ENCODE measurements at places on chromosomes 11 and 22.

- DNase-seq: no peak
Observed at GRCh38 chr22:38417252-38418060, 37.5 kb downstream of the KCNJ4 start.

DNA sequence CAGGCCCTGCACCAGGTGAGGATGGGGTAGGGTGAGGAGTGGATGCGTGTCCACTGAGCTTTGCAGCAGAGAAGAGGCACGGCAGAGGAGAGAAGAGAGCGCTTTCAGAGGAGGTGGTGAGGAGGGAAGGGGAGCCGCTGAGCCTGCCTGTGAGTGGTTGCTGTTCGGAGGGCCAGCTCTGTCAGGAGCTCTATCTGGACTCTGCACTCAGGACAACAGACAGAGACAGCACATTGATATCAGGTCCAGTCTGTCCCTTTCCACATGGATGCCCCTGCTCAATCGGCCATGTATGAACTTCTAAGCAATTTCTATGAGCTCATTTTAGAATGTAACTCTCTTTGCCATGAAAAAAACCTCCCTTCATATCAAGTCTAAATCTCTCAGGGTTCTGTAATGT, 158.6 kb downstream of the KIRREL3 start:
- DNase-seq: no peak

DNA sequence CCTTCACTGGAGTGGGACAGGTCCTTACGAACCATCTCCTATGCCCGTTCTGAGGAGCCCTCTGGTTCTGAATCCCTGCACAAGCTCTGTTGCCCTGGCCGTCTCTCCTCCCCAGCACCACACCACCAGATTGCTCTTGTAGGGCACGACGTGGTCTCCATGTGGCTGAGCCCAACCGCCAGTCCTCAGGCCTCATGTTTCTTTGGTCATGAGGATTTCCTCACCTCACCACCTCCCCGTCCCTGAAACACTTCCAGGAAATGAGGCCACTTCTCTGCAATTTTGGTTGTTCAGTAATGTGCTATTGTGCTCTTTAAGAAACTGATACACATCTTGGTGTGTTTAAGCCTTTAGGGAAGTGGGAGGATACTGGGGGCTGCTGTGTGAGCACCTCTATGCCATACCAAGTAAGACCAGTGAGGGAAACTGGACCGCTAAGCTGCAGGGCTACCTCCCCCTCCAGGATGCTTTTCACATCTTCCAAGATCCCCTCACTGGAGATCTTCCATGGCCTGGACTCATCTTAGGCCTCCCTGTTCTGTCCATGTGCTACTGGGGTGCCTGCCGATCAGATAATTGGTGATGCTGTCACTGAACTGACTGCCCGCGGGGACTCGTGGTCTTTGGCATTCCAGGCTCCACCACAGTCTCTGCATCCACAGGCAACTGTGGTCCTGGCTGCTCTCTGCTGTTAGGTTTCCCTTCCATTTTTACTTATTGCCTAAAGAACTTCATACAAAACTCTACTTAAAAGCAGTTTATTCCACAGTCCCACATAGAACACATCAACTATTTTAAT, 21.9 kb downstream of the DRICH1 start:
- no peak for DNase-seq

GRCh38 chr11:104451197-104451893, 287.4 kb upstream of the PDGFD start:
- no peak for DNase-seq

DNA sequence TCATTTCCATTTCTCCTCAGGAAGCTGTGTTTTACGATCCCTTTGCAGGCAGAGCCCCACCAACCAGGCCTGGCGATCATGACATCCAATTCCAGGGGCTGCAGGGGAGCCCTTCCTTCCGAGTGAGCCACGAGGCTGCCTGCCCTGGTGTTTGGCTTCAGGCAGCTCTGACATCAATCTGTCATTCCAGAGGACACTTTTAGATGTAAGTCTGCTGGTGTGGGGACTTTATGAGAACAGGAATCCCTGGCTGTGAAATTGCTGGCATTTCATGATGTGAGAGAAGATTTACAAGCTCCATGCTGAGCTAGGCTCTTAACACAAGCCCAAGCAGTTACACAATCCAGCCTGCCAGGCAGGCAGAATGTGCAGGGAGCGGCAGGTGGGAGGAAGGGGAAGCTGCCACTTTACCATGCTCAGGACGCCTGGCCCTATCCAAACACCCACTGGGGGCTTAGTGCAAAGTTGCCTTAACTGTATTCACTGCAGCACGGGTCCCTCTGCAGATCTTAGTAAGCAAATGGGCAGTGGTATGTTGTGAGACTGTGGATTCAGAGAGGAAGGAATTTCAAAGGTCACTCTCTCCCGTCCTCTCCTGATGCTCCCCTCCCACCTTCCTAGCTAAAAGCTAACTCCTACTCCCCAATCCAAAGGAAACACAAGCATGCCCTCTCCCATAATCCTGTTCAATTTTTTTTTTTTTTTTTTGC, 43.4 kb upstream of the MICAL2 start:
- peak; percentile 37 for DNase-seq

GRCh38 chr11:68469642-68470041, 9.1 kb downstream of the PPP6R3 start:
- no peak for DNase-seq

GRCh38 chr11:131274233-131274632, 96.2 kb upstream of the NTM start:
- no peak for DNase-seq

DNA sequence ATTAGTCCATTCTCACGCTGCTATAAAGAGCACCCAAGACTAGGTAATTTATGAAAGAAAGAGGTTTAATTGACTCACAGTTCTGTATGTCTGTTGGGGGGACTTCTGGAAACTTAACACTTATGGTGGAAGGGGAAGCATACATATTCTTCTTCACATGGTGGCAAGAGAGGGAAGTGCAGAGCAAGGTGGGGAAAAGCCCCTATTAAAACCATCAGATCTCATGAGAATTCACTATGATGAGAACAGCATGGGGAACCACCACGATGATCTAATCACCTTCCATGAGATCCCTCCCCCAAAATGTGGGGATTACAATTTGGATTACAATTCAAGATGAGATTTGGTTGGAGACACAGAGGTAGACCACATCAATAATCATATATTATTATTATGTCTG, 25.7 kb downstream of the CEP57 start:
- DNase-seq: no peak

GRCh38 chr11:64802370-64803157, 450 bp downstream of the MAP4K2 start:
- no peak for DNase-seq

DNA sequence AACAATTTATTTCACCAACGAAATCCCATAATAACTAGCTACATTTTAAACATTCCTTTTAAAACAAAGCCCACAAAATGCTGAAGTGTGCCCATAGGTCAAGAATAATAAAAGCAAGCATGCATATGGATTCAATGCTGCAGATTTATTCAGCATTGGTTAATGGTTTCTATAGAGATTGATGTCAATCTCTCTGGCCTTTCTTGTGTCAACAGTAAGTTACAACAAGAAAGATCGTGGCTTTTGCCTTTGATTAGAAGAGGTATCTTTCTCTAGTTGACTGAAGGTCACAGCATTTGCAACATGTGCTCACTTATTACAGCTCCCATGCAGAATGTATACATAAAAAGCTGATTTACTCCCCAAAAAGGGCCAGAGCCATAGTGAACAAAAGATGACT, 1.4 kb upstream of the SOX6 start:
- DNase-seq: no peak

- no peak for DNase-seq
Observed at GRCh38 chr11:72972496-72973128, 158.4 kb downstream of the ATG16L2 start.

DNA sequence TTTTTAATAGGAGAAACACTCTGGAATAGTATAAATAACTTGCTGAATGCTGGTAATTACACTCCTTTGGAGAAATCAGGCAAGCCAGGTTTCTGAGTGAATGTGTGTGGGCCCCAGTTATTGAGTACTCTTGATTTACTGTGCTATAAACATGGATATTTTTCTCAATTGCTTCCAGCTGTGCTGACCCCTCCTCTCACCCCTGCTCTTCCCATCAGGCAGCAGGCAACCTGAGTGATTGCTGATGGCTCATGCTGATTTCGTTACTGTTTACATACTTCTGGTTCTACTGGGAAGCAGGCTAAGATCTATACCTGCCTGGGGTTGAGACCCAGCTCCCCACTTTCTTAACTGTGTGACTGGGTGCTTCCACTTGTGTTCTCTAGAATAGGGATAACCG, 68.5 kb downstream of the DHCR7 start:
- DNase-seq: no peak

DNA sequence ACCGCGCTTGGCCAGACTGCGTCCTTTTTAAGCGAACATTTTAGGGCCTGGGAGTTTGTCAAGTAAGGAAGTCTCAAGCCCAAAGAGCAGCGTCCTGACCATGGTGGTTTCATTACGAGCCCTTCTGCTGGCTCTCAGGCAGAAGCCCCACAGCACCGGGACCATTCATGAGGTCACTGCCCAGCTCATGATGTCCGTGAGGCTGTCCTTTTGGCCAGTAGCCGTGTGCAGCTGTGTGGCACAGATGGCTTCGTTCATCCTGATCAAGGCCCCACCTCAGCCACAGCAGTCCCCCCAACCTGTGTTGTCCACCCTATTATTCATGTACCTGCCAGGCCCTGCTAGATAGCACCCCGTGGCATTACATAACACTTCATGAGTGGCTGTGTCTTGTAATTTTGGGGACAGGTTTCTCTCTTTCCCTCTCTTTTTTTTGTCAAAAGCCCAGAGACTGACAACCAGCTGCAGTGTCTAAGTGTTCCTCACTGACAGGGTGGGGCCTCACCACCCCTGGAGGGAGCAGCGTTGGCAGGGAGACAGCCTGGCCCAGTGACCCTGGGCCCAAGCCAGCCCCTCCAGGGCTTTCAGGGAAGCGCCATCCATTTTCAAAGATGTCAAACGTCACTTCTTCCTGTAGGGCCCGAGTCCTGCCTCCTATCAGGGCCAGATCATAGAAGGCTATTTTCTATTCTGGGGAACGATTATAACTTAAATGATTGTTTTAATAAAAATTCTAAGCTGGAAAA, 21.8 kb upstream of the CABP7 start:
- no peak for DNase-seq

- no peak for DNase-seq
Observed at GRCh38 chr11:108768370-108768769, 103.5 kb downstream of the DDX10 start.

GRCh38 chr22:42296381-42296853, 26.0 kb upstream of the TCF20 start:
- DNase-seq: no peak

DNA sequence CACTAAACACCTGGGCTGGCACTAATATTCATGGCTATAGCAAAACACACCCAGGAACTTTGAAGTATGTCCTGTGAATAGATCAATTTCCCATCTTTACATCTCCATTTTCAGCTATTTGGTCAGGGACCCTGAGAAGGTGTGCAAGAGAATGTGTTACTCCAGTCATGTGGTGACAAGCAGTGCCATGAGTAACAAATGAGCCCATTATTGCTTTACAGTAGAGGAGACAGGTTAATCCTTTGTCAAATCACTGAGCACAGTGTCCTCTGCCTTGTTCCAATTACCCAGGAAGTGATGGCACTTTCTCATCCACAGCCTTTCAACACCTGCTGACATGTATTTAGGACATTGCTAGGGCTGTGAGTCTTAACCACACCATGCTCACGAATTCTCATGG, 664.8 kb upstream of the API5 start:
- DNase-seq: no peak

- DNase-seq: no peak
Observed at GRCh38 chr11:7484645-7485044, 661 bp upstream of the OLFML1 start.

DNA sequence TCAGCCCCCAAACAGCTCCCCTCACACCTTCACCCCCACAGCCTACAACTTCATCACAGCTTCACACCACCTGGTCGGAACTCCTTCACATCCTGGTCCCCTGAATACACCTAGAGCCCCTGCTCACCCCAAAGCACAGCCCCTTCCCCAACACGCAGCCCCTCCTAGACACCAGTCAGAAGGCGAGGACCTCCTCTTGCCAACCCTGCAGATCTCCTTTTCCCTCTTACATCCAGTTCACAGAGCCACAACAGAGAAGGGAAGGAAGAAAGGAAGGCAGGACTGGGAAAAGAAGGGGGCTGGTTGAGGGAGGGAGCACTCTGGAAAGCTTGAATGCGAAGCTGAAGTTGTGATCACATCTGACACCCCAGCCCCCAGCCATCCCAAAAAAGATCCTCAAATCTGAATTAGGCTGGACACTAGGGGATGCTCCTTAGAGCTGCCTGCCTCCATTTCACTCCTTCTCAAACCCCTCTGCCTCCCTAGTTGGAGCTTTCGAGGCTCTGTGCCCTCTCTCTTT, 629 bp downstream of the CCKBR start:
- DNase-seq: no peak

DNA sequence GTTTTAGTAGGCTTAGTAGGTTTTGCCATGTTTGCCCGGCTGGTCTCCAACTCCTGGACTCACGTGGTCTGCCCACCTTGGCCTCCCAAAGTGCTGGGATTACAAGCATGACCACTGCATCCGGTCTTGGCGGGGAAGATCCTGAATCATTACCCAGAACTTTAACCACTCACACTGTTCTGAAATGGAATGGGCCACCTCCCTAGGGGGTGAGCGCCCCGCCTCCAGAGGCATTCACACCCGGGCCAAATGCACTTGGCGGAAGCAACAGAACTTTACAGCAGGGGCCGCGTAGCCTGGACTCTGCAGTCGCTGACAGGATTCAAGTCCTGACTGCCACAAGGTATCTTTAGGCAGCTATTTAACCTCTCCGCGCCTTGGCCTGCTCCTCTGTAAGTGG, 5.4 kb downstream of the CCDC86 start:
- no peak for DNase-seq

- no peak for DNase-seq
Observed at GRCh38 chr11:70462818-70463477, 64.6 kb downstream of the CTTN start.

- DNase-seq: no peak
Observed at GRCh38 chr22:32775957-32776356, 25.5 kb upstream of the TIMP3 start.

DNA sequence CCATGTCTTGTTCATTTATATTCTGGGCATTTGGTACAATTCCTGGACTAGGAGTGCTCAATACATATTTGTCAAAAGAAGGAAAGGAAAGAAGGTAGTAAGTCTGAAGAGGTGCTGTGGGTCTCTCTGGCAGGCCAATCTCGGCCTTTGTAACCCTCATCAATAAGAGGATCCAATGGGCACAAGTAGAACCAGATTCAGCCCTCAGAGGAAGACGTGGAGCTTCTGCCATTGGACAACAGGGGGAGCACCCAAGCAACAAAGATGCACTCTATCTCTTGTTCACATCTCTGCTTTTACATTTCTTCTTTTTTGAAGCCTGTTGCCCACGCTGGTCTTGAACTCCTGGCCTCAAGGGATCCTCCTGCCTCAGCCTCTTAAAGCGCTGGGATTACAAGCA, 2.2 kb upstream of the VPS11 start:
- no peak for DNase-seq

DNA sequence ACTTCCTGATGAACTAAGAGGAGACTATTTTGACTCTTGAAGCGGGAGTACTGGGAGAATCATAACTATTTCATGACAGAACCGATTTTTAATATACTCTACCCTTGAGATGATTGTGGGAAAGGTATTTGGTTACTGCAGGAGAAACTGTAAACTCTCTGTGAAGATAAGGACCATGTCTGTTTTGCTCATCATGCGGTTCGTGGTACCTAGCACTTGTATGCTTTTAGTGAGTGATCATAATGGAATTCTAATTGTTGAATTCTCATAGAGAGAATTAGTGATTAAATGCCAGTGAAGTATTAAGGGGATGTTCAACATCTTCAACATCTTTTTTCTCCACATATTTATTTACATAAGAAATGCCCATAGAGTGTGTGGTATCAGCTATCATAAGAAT, 11.4 kb downstream of the AASDHPPT start:
- DNase-seq: no peak

GRCh38 chr11:114925591-114925990, 247.3 kb downstream of the NXPE2 start:
- no peak for DNase-seq
